ENCODE measurements at places on chromosomes 1 and 21.

- peak; percentile 93 for DNase-seq
Measured at GRCh38 chr1:144551543-144552424, 40.9 kb upstream of the PPIAL4F start.

DNA sequence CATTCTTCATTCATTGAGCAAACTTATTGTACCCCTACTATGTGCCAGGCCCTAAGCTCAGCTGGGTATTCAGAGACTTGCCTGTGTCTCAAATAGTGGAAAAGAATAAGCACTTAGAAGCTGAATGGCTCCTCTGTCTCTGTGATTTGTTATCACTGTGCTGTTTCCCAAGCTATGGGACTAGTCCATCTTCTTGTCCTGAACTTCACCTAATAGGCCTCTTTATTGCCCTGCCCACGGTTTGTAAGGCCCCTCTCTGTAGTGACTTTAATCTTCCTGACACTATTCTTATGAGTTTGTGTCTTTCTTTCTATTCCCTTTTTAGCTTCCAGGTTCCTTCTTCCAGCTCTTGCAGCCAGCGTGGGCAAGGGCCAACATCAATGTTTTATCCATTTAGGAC lies 85.4 kb upstream of the LPGAT1 start:
- no peak for DNase-seq

GRCh38 chr1:84259376-84259775 lies 42.1 kb upstream of the SAMD13 start:
- DNase-seq, result no peak

DNA sequence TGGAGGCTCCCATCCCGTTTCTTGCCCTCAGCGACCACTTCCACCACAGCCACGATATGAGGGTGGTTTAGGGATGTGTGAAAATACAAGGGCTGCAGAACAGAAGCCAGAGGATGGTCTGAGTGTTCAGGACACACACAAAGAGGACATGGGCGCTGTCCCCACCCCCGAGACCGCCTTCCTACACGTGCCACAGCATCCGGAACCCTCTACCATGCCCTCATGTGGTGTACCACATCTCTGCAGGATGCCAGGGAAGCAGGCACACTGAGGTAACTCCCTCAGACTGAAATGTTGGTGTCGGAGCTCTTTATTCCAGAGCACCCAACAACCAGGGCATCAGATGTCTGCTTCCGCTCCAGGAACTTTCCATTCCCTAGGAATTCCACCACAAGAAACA lies 23.1 kb downstream of the NPHP4 start:
- DNase-seq, result no peak

DNA sequence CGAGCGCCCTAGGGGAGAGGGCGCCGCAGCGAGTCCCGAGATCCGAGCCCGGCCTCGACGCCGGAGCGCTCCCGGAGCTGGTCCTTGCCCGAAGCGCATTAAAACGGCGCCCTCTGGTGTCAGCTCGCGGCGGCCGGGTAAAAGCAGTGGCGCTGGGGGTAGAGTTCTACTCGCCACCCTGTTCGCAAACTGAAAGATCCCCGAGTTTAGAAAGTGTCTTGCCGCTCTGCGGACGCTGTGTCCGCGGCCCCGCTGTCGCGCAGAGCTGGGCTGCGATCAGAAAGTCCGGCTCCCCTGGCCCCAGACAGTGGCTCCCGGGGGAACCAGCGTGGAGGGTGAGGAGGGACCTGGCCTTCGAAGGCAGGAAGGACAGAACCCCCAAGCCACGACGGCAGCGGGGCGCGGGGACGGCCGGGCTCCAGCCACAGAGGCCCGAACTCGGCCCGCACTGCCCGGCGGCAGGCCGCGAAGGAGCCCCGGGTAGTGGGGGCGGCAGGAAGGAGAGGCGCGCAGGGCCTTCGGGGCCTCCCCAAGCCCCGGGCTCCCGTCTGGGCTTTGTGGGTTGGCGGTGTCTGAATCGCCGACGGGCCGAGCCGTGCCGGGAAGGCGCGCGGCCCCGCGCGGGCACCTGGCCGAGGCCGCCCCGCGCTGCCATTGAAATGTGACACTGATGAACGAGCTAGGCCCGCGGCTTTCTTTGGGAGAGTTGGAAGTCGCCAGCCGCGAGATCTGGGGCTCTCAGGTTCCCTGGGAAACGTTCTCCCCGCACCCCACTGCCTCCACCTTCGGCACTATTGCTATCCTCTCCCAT lies 39.1 kb upstream of the NFIA start:
- DNase-seq, result peak; percentile 66

DNA sequence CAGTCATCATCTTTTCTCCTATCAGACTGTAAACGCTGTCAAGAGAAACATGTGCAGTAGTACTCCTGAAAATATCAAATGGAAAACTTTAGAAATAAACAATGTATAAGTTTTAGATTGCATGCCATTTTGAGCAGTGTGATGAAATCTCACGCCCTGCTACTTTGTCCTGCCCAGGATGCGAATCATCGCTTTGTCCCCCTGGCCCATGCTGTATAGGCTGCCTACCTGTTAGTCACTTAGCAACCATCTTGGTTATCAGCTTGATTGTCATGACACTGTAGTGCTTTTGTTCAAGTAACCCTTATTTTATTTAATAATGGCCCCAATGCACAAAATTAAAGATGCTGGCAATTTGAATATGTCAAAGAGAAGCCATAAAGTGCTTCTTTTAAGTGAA lies 363.0 kb downstream of the ZP4 start:
- no peak for DNase-seq

- DNase-seq, result no peak
Measured at GRCh38 chr1:209387271-209387968, 196.1 kb upstream of the CAMK1G start.

GRCh38 chr21:45541221-45542039 lies 810 bp downstream of the SLC19A1 start:
- DNase-seq, result peak; percentile 69

Data from T-helper 2 cell (primary cell).